ENCODE measurements at places on chromosomes 3 and 15.

DNA sequence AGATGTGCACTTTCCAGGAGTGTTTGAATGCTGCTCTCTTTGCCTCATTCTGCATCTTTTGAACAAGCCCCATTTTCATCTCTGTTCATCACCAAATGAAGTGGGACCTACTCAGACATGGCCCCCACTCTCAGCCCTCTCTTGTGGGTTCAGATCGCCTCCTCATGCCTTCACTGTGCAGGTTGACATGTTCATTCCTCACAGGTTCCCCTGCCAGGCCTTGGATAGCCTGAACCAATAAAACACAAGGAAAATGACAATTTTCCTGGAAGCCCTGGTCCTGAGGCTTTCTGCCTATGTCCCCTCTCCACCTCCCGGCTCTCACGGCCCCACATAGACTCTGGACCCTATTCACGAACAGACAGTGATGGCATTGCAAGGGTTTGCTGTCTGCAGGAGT is 17.7 kb downstream of the KLF15 start:
- H3K4me1 ChIP-seq = no peaks in the 10 kb centered on the region
- H3K36me3 ChIP-seq = no peaks in the 10 kb centered on the region
- no peaks in the 10 kb centered on the region for H3K27me3 ChIP-seq
- DNase-seq = peak; percentile 4

DNA sequence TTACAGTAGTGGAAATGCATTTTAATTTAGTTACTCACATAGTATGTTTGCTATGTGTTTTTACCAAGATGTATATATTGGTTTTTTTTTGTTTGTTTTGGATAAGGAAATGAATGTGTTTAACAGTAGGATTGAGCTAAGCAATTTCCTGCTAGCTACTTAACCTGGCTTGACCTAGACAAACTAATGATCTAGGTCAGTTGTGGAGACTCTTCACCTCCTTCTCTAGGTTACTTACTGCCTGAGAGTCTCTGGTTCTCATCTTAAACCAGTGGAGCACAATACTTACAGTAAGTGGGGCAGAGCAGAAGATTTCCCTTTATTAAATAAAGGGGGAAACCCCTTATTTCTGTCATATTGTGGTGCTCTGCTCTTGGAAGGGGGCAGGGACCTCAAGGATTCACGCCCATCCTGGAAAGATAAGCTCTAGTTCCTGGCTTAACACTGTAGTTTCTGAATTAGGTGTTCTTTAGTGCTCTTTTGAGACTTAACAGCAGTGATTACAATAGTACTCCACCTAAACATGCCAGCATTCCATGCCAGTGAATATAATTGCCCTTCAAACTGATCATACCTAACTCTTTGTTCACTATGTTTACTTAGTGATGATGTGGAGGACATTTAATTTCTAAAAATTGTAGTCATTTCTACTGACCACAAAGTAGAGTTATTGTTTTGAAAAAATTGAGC is 79.9 kb downstream of the UBP1 start:
- no peak for DNase-seq
- no peak overlapping the region for H3K4me3 ChIP-seq
- no peak overlapping the region for H3K27ac ChIP-seq
- no peaks in the 10 kb centered on the region for H3K4me1 ChIP-seq

- no peak overlapping the region for H3K27ac ChIP-seq
- H3K4me3 ChIP-seq = no peak overlapping the region
- H3K36me3 ChIP-seq = no peaks in the 10 kb centered on the region
- H3K27me3 ChIP-seq = no peaks in the 10 kb centered on the region
Measured at GRCh38 chr3:64832098-64832497, 144.3 kb upstream of the ADAMTS9 start.

DNA sequence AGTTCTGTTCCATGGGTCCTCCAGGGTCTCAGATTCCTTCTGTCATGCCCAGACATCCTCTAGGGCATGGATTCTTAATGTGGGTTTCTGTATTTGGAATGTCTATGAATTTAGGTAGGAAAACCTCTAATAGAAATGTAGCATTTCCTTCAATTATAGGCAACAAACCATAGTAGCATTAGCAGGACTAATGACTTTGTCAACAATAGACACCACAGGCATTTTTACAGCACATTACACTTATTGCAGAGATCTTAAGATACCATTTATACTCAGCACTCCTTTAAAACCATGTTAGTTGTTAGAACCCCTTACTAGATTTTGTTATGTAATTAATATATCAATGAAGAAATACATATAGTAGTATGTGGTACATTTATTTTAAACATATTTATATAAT is 77.8 kb upstream of the TBC1D5 start:
- DNase-seq = no peak
- no peaks in the 10 kb centered on the region for H3K27me3 ChIP-seq
- H3K36me3 ChIP-seq = no peaks in the 10 kb centered on the region
- H3K27ac ChIP-seq = no peak overlapping the region
- H3K4me1 ChIP-seq = no peaks in the 10 kb centered on the region

- H3K27ac ChIP-seq = peak overlapping the region; percentile 99
- H3K4me1 ChIP-seq = peaks cover 27% of the 10 kb centered on the region
- H3K27me3 ChIP-seq = no peaks in the 10 kb centered on the region
- H3K36me3 ChIP-seq = no peaks in the 10 kb centered on the region
Measured at GRCh38 chr3:157088601-157089454, 71.1 kb downstream of the CCNL1 start.

DNA sequence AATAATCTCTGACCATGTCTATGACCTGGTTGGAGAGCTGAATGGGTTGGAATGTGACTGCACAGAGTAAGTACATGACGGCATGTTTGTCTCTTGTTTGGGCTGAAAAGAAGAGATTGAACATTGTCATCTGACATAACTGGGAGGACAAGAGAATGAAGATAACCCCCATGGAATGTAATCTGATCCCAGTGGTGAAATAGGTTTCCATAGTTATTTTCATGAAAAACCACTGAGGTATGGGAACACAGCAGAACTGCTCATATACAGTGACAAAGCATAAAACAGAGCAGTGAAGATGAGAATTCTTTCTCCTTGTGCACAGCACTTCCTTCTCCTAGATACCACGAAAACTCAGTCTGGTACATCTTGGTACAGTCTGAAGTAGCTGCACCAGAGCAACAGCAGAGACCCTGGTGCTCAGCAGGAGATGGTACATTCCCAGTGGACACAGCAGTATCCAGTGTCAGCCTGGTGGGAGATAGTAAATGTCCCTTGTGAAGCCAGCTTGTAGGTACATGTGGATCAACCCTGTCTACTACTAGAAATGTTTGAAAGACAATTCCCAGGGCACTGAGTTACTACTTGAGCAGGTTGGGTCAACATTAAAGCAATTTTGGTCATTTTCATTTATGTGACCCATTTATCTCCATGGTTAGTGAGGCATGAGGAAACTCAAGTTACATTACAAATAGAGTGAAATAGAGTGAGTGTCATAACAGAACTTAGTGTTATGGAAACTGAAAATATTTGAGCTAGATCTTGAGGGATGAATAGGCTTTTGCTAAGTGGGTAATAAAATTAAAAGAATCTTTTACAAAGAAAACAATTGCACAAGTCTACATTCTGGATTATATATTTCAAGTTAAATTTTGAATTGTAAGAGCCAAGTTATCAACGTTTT is 178.3 kb downstream of the SUCNR1 start:
- DNase-seq = no peak
- H3K4me3 ChIP-seq = no peak overlapping the region
- no peaks in the 10 kb centered on the region for H3K36me3 ChIP-seq
- no peaks in the 10 kb centered on the region for H3K4me1 ChIP-seq
- no peak overlapping the region for H3K27ac ChIP-seq

DNA sequence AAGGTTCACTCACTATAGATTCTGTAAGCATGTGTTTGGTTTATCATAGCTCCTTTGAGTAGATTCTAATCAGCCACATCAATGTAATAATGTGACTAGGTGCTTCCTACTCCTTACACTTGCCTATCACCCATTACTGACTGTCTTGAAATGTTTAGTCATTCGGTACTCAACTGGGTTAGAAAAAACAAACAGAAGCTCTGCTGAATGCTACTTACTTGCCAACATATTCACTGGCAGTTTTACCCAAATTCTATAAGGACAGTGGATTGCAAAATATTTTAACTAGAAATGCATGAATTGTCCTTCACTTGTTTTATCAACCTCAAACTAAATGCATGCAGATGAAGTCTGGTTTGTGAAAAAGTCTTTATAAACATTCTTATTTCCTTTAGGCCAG is 352.1 kb upstream of the ALCAM start:
- H3K27ac ChIP-seq = no peak overlapping the region
- H3K27me3 ChIP-seq = no peaks in the 10 kb centered on the region
- H3K36me3 ChIP-seq = no peaks in the 10 kb centered on the region
- H3K4me1 ChIP-seq = no peaks in the 10 kb centered on the region
- no peak overlapping the region for H3K4me3 ChIP-seq

- no peaks in the 10 kb centered on the region for H3K27me3 ChIP-seq
- peaks cover 39% of the 10 kb centered on the region for H3K4me1 ChIP-seq
- H3K4me3 ChIP-seq = no peak overlapping the region
- H3K27ac ChIP-seq = peak overlapping the region; percentile 70
- no peak for DNase-seq
Measured at GRCh38 chr15:64522226-64522823, 61.9 kb downstream of the ZNF609 start.

GRCh38 chr15:43489191-43489590 is 3.8 kb downstream of the TP53BP1 start:
- no peak overlapping the region for H3K4me3 ChIP-seq
- no peak overlapping the region for H3K27ac ChIP-seq
- H3K27me3 ChIP-seq = no peaks in the 10 kb centered on the region
- H3K36me3 ChIP-seq = no peaks in the 10 kb centered on the region

- no peak overlapping the region for H3K27ac ChIP-seq
- no peak overlapping the region for H3K4me3 ChIP-seq
- no peaks in the 10 kb centered on the region for H3K36me3 ChIP-seq
- H3K4me1 ChIP-seq = peaks cover 3% of the 10 kb centered on the region
Measured at GRCh38 chr15:52481915-52482314, 46.8 kb downstream of the MYO5A start.

DNA sequence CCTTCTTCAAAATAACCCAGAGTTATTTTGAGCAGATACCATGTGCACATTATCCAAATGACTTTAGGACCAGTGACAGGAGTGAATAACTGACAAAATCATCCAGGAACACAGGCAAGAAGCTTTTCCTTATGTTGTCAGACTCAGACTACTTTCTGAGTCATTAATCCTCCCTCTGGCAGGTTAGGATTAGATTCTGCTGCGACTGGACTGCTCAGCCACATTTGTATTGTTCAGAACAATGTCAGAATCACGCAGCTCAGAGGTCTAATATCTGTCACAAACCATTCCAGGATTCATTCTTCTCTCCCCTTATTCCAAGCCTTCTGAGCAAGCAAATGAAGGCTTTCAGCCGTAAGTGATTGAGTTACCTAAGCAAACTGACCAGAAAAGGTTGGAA is 34.8 kb upstream of the FAM174B start:
- H3K27ac ChIP-seq = no peak overlapping the region
- H3K4me3 ChIP-seq = no peak overlapping the region
- no peaks in the 10 kb centered on the region for H3K36me3 ChIP-seq

- no peak overlapping the region for H3K27ac ChIP-seq
- H3K4me3 ChIP-seq = no peak overlapping the region
- H3K4me1 ChIP-seq = no peaks in the 10 kb centered on the region
- no peaks in the 10 kb centered on the region for H3K36me3 ChIP-seq
- H3K27me3 ChIP-seq = no peaks in the 10 kb centered on the region
Measured at GRCh38 chr3:157868946-157869345, 237.3 kb downstream of the SHOX2 start.

DNA sequence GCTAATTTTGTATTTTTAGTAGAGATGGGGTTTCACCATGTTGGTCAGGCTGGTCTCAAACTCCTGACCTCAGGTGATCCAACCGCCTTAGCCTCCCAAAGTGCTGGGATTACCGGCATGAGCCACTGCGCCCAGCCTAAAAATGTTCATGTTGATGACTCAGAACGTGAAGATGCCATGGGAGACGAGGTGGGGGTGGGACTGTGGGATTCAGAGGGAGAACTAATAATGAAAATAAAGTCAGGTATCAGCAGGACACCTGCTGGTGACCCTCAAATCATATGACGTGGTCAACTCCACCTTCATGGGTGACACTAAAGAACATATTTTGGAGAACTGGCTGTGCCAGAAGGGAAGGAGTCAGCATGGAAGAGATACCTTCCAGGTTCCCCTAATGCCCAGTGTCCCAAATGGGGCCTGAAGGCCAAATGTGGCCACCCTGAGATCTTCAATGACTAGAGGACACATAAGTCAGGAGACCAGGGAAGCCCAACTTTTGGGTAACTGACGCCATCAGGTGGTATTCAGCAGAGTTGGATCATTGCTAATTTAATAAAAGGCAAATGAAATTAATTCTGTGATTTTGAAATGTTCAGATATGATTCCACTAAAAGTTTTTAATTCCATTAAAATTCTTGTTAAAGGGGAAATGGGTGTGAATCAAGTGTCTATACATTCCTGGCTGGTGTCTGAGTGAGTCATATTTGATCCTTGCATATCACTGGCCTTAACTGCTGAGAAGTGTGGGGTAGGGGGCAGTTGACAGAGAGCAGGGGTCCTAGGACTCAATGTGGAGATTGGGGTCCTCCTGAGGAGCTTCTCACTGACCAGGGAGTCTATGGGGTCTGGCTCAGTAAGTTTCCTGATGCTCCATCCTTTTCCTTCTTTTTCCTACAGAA is 88.6 kb upstream of the GSK3B start:
- H3K27me3 ChIP-seq = no peaks in the 10 kb centered on the region
- no peaks in the 10 kb centered on the region for H3K36me3 ChIP-seq
- H3K4me1 ChIP-seq = no peaks in the 10 kb centered on the region

Data from pancreas (tissue), 10 donors.